ENCODE measurements at places on chromosomes 3 and 15.
A peak's percentile ranks its signal among the peaks of the same experiment; 100 is the strongest.

GRCh38 chr3:155236473-155236872 is 57.0 kb downstream of the STRIT1 start:
- no peak for DNase-seq

- no peak for DNase-seq
Observed at GRCh38 chr3:197014942-197015575, 14.6 kb downstream of the MELTF start.

DNA sequence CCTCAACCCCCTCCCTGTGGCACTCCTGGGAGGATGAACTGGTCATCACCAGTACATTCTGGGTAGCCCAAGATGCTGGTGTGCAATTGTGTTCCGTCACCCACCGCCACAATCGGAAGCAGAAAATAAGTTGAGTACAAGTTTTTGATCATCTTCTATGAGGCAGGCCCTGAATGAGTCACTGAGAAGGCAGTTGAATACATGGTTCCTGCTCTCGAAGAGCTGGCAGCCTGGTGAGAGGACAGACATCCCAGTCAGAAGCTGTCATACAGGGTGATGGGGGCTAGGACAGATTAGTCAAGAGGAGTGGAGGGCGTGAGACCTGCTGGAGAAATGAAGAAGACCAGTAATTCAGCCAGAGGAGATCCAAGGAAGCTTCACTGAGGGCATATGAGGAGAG is 6.2 kb downstream of the CEMIP start:
- DNase-seq, result no peak

DNA sequence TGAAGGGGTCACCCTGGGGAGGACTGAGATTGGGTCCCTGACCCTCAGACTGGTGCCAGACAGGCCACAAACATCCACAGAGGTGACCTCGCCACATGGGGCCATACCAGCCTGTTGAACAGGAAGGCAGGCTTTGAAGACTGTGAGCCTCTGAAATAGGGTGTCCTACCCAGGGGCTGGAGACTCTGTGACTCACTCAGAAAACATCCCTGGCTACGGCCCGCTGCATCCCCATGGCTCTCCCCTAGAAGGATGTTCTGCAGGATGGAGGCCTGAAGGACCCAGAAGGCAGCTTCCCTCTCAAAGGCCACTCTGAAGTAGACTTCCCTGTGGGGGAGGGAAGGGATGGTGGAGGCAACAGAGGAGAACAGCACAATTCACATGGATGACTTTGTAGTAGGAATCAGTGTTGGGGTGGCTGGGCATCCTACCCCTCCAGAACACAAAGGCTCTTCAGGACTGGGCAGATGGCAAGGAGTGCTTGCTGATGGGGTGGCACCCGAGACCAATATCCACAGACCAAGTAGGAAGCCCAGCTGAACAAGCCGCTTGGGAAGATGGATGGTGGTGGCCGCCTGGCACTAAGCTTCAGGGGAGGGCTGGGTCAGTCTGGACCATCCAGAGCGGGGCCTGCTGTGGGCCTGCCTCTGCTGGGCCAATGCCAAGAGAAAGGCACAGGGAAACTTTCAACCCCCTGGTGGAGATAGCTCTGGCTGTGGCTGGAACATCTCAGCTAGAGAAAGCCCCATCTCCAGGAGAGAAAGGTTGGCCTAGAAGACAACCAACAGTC is 37.6 kb upstream of the DUSP7 start:
- DNase-seq, result no peak

- DNase-seq, result no peak
Observed at GRCh38 chr3:66456711-66457173, 44.1 kb downstream of the LRIG1 start.

DNA sequence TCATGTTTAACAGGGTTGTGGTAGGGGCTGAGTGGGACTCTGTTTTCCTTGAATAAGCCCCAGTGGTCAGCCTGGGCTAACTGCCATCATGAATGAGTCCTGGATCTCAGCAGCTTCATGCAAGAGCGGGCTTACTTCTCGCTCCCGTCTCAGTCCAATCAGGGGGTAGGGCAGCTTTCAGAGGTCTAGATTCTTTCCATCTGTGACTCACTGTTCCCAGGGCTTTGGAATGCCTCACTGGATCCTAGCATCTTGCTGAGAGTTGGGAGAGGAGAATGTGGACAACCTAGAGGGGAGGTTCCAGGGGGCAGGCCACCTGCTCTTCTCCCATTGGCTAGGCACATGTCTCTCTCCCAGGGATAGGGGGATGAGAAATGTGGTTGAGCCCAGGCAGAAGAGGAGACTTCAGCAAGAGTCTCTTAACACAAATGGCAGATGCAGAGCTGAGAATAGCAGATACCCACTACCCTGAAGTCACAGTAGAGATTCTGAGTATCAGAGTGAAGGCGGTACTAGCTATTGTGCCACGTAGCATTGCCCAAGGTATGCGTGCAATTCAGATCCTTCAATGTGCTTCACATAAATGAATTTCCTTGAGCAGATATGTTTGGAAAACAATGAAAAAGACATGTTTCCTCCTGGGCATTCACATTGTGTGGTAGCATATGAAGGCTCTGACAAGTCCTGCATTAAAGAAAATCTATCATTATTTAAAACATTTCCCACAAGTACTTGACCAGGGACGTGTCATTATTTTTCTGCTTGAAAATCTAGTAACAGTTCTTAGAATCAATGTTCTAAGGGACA is 257.7 kb upstream of the PROK2 start:
- DNase-seq, result no peak

DNA sequence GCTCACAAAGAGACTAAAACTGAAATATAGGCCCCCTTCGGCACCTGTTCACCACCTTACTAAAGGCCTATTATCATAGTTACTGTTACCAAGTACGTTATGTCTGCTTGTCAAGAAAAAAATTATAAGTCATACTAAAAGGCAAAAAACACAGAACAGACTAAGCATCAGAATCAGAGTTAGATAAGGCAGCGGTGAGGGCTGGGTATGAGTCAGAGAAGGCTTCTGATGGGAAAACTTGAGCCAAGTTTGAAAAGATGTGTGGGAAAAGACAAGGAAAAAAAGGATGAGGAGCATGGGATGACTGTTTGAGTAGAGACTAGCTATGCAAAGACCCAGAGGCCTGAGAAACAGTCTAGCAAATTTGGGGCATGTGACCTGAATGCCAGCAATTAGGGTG is 387.2 kb upstream of the SGO1 start:
- DNase-seq, result no peak

DNA sequence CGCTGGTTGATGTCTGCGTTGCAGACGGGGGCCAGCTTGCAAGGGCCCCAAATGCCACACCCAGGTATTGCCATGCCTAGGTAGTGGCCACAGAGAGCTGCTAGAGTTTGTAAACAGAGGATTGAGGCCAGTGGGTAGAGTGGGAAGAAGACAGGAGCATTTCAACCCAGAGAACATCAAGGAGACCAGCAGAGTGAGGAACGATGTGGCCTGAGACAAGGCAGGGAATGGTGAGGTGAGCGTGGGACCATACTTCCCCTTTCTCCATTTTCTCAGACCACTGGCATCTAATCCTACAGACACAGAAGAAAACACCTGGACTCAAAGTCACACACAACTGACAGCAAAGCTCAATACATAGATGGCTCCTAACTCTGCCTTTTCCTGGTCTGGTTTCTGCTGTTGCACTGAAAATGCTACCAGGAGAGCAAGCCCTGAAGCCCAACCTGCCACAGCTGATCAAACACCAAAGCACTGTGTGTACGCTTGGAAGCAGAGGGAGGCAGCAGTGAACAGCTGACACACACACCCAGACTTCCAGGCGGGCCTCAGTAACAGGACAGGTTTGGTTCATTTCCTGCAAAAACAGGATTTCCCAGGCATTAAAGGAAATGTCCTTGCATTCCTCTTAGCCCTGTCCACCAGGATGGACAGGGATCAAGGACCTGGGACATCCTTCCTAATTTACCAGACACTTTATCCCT is 1.6 kb downstream of the FAM174B start:
- no peak for DNase-seq

GRCh38 chr3:120147072-120147871 is 53.0 kb upstream of the GSK3B start:
- DNase-seq, result peak; percentile 10

- DNase-seq, result no peak
Observed at GRCh38 chr3:40754994-40755393, 230.2 kb downstream of the ZNF621 start.

DNA sequence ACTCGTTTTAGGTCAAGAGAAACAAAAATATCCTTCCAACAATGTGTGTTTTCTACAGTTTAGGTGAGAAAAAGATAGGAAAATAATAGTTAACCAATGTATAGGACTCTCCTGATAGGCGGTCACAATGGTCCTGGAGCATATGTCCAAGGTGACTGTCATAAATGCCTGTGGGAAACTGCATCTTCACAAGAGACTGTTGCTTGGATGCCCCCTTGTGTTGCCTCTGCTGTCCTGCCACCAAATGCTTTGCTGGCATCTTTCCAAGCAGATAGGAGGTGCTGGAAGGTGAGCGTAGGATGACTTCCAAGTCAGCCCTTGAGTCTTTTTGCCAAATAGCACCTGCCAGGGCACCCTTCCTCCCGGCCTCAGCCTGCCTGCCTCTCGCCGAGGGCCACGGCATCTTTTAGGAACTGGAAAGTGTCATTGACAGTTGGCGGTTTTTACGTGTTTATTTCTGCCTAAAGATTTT is 24.1 kb upstream of the SACM1L start:
- peak; percentile 53 for DNase-seq

DNA sequence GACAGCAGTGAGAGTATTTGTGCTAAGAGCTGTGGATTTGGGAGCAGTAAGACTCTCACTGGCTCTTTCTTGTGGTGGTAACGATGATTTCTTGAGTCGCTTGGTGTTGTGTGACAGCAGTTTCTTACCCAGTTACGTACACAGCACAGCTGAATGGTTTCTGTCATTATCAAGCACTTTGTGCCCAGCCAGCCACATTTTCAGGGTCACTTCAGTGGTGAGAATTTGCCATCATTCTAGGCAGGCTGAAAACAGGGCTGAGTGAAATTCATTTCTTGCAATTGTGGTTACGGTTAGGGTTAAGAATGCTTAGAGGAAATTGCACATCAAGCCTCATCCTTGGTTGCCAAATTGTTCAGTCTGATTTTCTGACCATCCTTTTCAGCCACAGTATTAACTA is 130.1 kb downstream of the RYR3 start:
- DNase-seq, result no peak

- no peak for DNase-seq
Observed at GRCh38 chr15:68582236-68582635, 3.4 kb downstream of the CORO2B start.

DNA sequence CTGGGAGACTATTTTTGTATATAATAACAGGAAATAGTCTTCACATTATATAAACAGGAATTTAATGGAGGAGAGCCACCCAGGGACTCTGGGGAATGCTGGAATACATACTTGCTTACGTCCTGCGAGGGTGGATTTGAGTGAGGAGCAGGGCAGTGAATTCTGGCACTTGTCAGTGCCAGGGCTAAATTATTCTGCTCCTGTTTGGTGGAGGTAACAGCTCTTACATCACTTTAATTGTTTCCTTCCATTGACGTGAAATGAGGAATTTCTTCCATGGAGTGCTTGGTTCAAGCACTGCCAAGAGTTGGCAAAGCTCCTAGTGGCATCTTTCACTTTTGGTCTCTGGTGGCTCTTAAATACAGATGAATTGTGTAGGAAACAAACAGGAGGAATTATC is 94.1 kb upstream of the GOLGA8J start:
- DNase-seq, result no peak

- DNase-seq, result no peak
Observed at GRCh38 chr3:108489776-108490175, 20.6 kb downstream of the MYH15 start.

- DNase-seq, result no peak
Observed at GRCh38 chr15:58552505-58553364, 120.9 kb downstream of the LIPC start.

GRCh38 chr15:88918738-88919137 is 5.6 kb upstream of the MFGE8 start:
- no peak for DNase-seq

GRCh38 chr3:13828501-13829265 is 51.2 kb downstream of the WNT7A start:
- no peak for DNase-seq

DNA sequence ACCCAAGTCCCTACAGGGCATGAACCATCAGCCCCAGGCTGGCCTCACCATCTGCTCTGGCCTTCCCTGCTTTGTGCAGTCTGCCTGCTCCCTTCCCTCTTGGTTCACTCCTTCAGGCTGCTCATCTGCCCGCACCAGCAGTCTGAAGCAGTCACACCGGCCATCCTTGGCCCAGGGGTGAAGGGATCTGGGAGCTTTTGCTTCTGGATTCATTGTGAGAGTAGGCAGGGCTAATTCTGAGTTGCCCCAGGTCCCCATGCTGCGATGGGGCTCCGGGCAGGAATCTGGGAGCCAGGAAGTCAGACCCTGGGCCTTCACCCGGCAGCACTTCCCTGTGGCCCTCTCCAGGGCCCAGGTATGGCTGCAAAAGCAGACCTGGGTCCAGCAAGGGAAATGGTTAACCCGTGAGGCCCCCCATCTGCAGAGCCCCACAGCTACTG is 99.7 kb downstream of the VGLL4 start:
- DNase-seq, result no peak

DNA sequence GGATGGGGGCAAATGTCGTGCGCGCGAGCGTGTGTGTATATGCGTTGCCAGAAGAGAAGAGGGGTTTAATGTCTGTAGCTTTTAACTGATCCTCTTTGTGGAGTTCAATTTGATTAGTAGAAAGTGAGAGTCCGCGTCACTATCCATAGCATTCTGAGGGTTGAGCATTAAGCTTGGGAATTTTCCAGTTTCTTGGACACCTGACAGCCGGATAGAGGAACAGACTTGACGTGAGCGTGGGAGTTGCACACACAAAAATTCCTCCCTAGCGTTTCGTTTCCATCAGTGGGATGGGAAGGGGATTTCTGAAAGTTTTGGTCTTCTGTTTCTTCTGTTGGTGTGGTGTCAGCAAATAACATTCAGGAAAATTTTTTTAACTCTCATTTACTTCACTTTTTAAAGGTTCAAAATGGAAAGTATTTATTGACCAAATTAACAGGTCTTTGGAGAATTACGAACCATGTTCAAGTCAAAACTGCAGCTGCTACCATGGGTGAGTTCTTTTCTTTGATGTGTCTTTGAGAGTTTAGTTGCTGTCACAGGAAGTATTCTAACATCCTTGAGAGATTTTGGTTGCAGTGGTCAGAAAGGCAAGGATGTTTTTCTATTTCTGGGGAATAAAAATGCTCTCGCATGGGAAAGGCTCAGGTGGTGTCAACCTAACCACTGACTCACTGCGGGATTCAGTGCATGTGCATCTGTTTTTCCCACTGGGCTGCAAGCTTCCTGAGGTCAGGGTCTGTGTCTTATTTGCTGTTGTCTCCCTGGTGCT is 841 bp downstream of the POGLUT1 start:
- DNase-seq, result no peak

- no peak for DNase-seq
Observed at GRCh38 chr3:88984256-88984655, 123.2 kb upstream of the EPHA3 start.

Measured in activated effector memory CD4-positive, alpha-beta T cell treated with Interleukin-2 at 50 U/mL for 16 hours (primary cell).